Glutamatergic neuron (in vitro differentiated cells): ENCODE measurements at places on chromosomes 4 and X. TPM values are rescaled to one million over a fixed set of nuclear protein-coding genes. Genes with fewer than 3 reads are reported as not detected.

The MAGED2 gene
- total RNA-seq = 308 TPM

The MTTP gene
- not detected for total RNA-seq

The AFM gene
- total RNA-seq = not detected

The IL13RA1 gene
- total RNA-seq = 1.1 TPM

The PHKA2 gene
- 13.2 TPM for total RNA-seq

The GC gene
- total RNA-seq = not detected

The GYPA gene
- total RNA-seq = 1.3 TPM

The RS1 gene
- not detected for total RNA-seq

The GAGE12G gene
- total RNA-seq = not detected

The CXCL13 gene
- total RNA-seq = not detected

The NAP1L3 gene
- 16.9 TPM for total RNA-seq

The FAM200B gene
- 27.4 TPM for total RNA-seq

The INTS6L gene
- total RNA-seq = 15.2 TPM

The CNKSR2 gene
- 18.5 TPM for total RNA-seq

The ARMCX1 gene
- 50.5 TPM for total RNA-seq

The CT47A7 gene
- total RNA-seq = not detected

The CT45A3 gene
- total RNA-seq = not detected

The SPIN2A gene
- 1.5 TPM for total RNA-seq

The FAM9C gene
- not detected for total RNA-seq

The GAR1 gene
- total RNA-seq = 9.1 TPM

The TIMM17B gene
- 71.8 TPM for total RNA-seq

The KIF4A gene
- total RNA-seq = 4.6 TPM

The CNGA1 gene
- not detected for total RNA-seq

The YIPF6 gene
- total RNA-seq = 47.2 TPM

The RTL5 gene
- 18.2 TPM for total RNA-seq

The TBC1D8B gene
- 4.6 TPM for total RNA-seq

The RBMX2 gene
- total RNA-seq = 24.3 TPM

The TGIF2LX gene
- not detected for total RNA-seq

The GLRA3 gene
- total RNA-seq = not detected

The CLDN22 gene
- not detected for total RNA-seq

The SPANXA2 gene
- total RNA-seq = not detected

The HS3ST1 gene
- total RNA-seq = 1.7 TPM

The METTL14 gene
- total RNA-seq = 46.4 TPM

The SGMS2 gene
- not detected for total RNA-seq

The SHROOM2 gene
- total RNA-seq = 3.1 TPM

The MAGEB6 gene
- total RNA-seq = not detected

The ADH1A gene
- not detected for total RNA-seq

The FREM3 gene
- total RNA-seq = not detected

The SLITRK4 gene
- total RNA-seq = 0.64 TPM

The TMEM156 gene
- not detected for total RNA-seq

The EREG gene
- total RNA-seq = not detected

The SRPX2 gene
- not detected for total RNA-seq

The MAMLD1 gene
- 0.25 TPM for total RNA-seq

The SLIT2 gene
- 21.6 TPM for total RNA-seq
